GM12891 (cell line): ENCODE measurements at places on chromosomes 13 and 19.

- DNase-seq, result no peak
Measured at GRCh38 chr19:48818234-48818820, 7.5 kb upstream of the BCAT2 start.

- no peak for DNase-seq
Measured at GRCh38 chr13:92842145-92842544, 384.5 kb upstream of the GPC6 start.

- DNase-seq, result no peak
Measured at GRCh38 chr13:74883834-74884233, 598.1 kb downstream of the TBC1D4 start.

- peak; percentile 53 for DNase-seq
Measured at GRCh38 chr13:100542826-100543156, 45.8 kb downstream of the GGACT start.

DNA sequence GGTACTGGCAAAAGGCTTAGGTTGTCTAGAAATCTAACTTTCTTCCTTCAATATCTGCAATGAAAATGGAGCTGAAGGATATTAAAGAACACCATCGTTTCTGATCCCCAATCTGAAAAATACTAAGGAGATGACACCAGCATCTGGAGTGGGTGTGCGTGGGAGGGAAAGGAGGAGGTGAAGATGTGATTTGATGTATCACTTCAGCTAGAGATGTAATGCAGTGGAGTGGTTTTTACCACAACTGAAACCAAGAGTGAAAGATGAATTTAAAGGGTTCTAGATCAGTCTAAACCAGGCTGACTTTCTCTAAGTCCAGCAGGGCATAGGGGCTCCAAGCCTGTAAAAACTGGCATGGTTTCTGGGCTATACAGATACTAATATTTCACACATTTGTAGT, 148.4 kb downstream of the AKAP11 start:
- DNase-seq, result peak; percentile 11

DNA sequence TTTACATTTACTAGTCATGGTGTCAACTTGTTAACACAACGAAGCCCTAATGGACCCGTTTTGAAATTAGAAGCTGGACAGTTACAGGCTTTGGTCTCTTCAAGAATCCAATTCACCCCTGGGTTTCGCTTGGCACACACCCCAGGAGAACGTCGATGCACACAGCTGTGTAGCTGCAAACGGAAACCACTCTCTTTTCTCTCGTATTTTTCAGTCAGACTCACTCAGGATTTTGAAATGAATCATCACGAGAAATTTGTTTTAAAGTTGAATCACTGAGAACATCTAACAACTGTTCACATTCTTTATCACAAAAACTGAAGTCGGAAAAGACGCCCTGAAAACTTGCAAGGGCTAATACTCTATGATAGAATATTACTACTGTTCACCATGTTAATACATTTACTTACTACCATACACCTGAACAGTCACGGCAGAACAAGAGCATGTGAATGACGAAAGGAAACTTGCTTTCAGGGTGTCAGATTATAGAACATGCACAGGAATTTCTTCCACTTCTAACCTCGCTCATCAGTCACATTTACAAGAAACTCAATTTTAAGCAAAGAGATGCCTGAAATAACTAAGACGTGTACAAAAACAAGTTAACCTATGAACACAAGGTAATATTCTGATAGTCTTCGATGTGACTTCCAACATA, 4.7 kb downstream of the PNMA8A start:
- no peak for DNase-seq

GRCh38 chr19:6608940-6609339, 18.0 kb upstream of the CD70 start:
- no peak for DNase-seq

DNA sequence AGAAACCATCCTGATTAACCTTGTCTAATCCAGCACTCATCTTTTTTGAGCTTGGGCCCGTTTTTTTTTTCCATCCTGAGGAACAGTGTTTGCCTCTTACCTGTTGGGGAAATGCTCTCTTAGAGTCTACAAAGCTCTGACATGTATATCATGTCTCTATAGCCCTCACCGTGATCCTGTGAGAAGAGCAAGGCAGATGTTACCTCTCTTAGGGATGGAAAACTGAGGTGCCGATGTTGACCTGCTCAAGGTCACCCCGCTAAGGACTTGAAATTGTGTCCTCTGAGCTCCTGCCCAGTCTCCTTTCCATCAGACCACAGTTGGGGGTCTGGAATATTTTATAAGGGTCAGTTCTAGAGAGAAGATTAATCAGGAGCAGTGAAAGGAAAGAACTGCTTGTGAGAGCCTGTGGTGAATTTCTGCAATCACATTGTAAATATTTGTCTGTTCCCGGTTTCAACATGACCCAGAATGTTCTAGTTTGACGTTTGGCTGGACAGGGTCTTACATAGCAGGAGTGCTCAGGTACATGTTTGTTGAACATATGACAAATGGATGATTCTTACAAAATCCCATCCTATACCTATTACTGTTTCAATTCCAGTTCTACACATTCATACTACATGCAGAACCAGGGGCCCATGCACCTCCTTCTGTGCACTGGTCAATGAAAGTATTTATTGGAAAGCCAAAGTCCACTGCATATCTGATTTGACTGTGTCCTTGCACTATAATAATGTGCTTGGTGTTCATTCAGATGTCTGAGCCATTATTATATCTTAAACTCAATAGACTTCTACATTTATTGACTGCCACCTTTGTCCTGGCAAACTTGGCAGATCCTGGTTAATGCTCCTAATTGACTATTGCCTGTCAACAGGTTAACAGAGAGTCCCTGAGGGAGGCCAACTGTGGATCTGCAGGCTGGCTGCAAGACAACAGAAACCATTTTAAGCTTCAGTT, 12.1 kb downstream of the SLC25A15 start:
- DNase-seq, result no peak

DNA sequence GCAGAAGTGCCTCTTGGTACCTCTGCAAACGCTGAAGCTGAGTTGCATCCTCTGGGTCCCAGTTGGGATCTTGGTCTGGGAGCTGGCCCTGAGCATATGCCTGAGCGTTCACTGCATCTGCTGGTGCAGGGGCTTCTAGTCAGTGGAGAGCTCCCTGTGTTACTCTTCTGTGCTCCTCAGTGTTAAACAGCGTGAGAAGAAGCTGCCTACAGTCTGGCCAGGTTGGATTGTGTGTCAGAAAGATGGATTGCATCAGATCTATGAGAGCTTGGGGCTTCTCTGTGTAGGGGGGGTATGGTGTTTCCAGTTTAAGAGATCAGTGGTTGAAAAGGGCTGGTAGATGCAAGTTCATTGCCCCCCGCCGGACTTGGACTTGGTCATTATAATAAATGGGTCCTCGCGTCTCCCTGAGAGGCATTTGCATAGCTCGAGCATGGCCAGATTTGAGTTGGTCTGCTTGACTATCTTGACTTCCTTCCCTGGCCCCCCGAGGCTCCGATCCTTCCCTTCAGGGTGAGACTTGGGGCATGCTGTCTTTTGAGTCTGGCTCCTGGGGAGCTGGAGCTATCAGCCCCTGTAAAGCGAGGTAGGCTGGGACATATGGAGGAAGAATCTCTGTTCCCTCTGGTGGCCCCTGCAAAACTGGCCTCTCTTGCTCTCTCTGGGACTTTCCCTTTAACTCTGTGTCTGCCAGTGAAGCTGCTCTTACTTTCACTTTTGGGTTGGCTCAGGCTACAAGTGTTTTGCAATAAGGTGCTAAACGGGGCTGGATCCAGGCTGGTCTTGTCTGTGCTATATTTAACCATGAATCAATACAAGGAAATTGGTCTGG, 52.9 kb downstream of the OR10H4 start:
- DNase-seq, result no peak

GRCh38 chr13:82688400-82688994, 1193.8 kb downstream of the SLITRK1 start:
- no peak for DNase-seq

DNA sequence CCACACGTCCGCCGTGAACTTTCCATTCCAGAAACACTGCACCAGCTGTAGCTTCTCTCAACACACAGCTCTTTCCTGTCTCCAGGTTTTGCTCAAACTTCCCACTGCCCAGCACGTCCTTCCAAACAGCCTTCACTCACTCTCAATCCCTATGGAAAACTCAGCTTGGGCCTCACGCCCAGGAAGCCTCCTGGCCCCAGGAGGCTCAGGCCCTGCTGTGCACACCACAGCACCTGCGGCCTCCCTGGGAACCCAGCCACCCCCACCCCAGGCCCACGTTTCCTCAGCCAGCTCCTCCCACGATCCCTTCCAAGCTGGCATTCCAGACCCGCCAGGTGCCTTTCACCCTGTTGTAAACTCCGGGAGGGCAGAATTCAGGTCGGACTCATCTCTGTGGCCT, 35.2 kb downstream of the C13orf46 start:
- DNase-seq, result no peak

DNA sequence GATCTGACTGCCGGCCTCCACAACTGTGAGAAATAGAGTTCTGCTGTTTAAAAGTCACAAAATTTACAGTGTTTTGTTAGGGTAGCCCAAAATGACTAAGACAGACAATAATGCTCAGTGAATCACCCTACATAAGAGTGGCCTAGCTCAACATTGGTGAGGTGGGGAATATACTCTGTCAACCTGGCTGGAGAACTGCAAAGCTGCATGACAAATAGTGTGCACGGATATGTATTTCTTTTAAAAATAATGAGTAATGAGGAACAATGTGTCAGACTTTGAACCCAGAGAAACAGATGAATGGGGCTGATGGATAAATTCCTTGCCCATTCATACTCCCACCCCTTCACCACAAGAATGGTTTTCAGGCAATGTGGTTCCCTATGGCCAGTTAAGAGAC, 372.4 kb downstream of the SUCLA2 start:
- DNase-seq, result no peak

GRCh38 chr19:42151782-42152684, 19.8 kb upstream of the POU2F2 start:
- DNase-seq, result no peak

DNA sequence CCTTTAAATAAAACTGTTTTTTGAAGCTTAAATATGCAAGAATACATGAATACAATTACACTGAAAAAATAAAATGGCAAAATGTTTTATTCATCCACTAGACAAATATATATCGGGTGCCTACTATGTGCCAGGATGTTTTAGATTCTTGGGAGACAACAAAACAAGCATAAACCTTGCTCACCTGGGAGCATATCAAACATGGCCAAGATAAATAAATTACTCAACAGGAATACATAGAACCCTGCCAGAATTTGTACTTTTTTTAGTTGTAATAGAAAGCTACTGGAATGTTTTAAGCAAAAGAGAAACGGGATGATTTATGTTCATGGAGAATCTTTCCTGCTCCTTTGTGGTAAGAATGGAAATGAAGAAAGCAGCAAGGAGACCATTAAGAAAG, 2358.5 kb upstream of the PCDH20 start:
- no peak for DNase-seq

- no peak for DNase-seq
Measured at GRCh38 chr13:59476366-59476765, 687.4 kb downstream of the DIAPH3 start.

GRCh38 chr19:10747674-10748073, 29.8 kb downstream of the DNM2 start:
- DNase-seq, result no peak

GRCh38 chr13:38542601-38543000, 144.3 kb upstream of the FREM2 start:
- DNase-seq, result no peak

- DNase-seq, result no peak
Measured at GRCh38 chr13:113124211-113124970, 1.8 kb downstream of the F10 start.

DNA sequence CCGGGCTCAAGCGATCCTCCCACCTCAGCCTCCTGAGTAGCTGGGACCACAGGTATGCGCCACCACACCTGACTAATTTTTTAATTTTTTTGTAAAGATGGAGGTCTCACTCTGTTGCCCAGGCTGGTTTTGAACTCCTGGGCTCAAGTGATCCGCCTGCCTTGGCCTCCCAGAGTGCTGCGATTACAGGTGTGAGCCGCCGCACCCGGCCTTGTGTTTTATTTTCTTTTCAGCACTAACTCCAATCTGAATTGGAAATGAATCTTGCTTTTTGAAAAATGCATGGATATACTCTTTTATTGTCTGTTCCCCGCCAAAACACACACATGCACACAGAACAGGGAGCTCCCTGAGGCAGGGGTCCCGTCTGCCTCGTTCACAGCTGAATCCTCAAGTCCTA, 1.3 kb upstream of the ISOC2 start:
- DNase-seq, result no peak

- DNase-seq, result no peak
Measured at GRCh38 chr19:42143341-42144234, 11.3 kb upstream of the POU2F2 start.

DNA sequence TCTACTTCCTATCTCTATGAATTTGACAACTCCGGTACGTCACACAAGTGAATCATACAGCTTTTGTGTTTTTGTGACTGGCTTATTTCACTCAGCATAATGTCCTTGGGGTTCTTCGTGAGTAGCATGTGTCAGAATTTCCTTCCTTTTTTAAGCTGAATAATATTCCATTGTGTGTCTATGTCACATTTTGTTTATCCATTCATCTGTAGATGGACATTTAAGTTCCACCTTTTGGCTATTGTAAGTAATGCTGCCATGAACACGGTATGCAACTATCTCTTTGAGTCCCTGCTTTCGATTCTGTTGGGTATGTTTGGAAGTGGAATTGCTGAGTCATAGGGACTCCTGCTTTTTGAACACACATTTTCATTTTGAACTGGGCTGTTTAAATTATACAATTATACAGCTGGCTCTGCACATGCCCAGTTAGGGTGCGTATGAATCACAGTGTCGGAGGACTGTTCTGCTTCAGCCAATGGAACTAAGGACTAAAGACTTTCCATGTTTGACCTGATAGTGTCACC, 43.0 kb upstream of the C13orf42 start:
- no peak for DNase-seq

DNA sequence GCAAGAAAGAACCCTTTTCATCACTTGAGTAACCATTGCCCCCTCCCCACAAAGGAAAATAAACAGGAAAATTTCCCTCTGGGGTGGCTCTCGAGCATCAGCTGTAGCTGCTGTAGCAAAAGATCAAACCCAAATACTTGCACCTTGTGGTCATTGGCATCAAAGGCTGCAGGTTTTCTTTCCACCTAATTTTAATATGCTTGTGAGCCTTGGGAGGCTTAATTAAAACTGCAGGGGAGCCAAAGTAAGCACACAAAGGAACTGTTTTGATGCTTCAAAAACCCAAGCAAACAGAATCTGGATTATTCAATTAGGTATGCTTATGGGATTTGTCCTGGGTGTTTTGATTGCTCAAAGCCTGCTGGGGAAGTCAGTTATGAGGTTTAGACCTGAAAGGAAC, 119.5 kb downstream of the SHISA2 start:
- no peak for DNase-seq

DNA sequence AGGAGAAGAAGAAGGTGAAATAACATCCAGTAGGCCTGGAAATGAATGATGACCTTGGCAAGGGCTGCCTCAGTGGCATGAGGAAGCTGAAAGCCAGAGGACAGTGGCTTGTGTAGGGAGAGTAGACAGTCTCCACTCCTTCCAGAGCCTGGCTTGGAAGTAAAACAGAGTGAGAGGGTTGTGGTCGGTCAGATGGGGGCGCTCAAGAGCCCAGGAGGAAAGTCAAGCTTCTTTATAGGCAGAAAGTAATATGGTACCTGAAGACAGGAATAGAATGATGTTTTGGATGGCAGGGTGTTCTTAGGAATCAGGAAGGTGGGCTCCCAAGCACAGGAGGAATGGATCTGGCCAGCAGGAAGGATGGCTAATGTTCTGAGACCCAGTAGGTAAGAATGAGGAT, 75.1 kb upstream of the TSC22D1 start:
- no peak for DNase-seq

- no peak for DNase-seq
Measured at GRCh38 chr13:63954683-63955082, 2539.0 kb upstream of the PCDH20 start.
